ENCODE measurements at places on chromosomes 3 and 15.

GRCh38 chr3:52110502-52110901, 43.7 kb downstream of the POC1A start:
- no peak for DNase-seq

DNA sequence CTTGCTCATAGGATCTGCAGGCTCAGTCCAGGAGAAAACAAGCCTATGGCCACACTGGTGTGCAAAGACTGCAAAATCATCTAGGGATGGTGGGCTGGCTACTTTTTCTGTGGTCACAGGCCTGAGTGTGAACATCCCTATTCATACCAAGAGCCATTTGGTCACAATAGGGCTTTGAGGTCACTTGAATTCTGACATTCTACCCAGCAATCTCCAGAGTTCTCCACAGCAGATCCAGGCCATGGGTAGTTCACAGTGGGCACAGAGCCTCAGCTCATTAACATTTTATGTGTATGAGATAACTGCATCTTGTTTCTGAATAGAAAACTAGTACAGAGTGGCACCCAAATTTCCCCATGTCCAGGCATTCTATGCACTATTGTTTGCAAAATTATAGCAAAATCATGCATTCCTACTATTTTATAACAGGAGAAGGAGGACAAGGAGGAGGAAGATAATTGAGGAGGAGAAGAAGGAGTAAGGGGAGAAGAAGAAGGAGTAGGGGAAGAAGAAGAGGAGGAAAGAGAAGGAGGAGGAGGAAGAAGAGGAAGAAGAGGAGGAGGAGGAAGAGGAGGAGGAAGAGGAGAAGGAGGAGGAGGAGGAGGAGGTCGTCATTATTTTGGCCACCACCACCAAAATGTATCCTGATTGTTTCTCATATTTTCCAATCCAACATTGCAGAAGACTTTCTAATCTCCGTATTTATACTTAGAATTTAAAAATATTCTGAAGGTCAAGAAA, 129.0 kb downstream of the SEMA6D start:
- no peak for DNase-seq

DNA sequence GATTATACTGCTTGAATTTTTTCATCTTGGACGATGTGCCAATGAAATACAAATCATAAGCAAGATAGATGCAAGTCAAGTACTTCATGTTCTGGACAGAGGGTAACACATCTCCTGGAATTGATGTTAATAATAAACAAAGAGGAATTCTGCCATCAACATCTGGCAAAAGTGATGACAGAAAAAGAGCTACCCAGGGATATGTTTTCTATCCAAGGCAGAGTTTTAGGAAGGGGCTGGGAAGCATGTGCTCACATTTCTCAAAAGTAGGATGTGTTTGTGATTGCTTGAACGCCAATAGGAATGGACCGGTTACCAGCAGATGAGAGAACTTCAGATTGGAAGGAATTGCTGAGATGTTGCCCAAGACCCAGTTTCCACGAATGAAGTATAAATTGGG, 242.6 kb upstream of the AGTR1 start:
- no peak for DNase-seq

DNA sequence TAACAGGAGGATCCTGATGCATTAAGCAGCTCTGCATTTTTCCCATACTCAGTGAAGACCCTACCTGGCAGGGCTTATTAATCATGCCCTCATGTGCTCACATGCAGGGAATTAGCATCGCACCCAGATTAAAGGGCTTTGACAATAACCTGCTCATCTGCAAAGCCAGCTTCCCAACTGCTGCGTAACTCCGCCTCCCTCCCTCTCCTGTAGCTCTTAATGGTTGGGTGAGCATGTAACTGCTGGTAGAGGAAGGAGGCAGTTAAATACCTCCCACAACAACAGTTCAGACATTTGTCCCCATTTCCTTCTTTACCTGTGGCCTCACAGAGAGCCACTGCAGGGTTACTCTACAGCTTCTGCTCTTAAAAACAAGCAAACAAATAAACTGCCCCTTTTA, 203.6 kb upstream of the WNT5A start:
- DNase-seq: no peak

- DNase-seq: no peak
Measured at GRCh38 chr3:198107840-198108734, 148.1 kb downstream of the LMLN start.

DNA sequence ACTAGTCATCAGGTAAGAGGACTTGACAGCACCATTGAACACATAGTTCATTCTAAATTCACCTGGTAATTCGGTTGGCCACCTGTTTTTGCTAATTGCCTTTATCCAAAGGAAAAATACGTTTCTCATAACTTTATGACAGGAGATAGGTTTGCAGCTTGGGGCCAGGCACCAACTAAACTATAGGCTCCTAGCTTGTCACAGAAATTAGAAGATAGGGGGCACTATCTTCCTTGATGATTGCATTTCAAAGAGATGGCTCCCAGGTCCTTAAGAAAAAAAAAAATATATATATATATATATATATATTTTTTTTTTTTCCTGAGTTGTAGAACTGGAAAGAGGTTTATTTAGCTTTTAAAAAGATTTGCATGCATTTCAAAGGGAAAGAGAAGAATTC, 563.6 kb downstream of the NAALADL2 start:
- no peak for DNase-seq

DNA sequence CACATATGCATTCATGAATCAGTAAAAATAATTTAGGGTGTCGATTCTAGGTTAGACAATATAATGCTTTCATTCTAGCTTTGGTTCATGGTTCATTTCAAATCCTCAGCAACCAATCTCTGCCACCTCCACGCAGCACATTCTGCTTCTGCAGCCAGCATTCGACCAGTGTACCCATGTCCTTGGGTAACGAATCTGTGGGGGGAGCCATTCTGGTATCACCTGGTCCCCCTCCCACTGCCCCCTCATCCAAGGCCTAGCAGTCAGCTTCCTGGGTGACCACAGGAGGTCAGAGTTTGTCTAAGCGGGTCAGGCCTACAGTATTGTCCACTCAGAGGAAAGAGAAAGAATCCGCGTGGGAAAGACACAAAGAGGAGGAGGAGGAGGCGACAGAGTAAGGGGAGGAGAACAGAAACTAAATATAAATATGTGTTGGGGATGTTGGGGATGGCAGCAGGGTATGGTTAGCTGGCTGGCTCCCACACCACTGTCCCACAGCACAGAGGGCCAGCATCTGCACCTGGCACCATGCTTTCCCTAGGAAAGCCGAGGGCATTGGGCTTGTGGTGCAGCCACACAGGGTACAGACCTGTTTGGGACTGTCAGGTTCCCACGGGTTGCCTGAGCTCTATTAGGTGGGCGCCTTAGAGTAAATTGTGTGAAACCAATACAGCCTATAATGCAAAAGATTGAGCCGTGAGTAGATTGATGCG, 12.1 kb downstream of the PAK6 start:
- DNase-seq: no peak

GRCh38 chr3:39501968-39502837, 34.7 kb downstream of the MOBP start:
- no peak for DNase-seq

DNA sequence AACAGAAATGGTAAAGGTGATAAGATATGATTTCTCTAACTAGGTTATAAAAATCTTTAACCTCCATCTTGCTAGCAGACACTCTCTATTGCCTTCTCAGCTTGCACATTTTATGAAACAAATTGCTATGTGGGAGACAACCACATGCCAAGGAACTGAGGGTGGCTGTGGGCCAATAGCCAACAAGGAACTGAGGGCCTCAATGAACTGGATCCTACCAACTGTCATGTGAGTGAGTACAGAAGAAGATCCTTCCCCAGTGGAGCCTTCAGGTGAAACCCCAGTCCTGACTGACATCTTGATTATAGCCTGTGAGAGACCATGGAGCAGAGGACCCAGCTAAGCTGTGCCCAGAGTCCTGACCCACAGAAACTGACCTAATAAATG, 129.2 kb upstream of the LRIG1 start:
- no peak for DNase-seq

DNA sequence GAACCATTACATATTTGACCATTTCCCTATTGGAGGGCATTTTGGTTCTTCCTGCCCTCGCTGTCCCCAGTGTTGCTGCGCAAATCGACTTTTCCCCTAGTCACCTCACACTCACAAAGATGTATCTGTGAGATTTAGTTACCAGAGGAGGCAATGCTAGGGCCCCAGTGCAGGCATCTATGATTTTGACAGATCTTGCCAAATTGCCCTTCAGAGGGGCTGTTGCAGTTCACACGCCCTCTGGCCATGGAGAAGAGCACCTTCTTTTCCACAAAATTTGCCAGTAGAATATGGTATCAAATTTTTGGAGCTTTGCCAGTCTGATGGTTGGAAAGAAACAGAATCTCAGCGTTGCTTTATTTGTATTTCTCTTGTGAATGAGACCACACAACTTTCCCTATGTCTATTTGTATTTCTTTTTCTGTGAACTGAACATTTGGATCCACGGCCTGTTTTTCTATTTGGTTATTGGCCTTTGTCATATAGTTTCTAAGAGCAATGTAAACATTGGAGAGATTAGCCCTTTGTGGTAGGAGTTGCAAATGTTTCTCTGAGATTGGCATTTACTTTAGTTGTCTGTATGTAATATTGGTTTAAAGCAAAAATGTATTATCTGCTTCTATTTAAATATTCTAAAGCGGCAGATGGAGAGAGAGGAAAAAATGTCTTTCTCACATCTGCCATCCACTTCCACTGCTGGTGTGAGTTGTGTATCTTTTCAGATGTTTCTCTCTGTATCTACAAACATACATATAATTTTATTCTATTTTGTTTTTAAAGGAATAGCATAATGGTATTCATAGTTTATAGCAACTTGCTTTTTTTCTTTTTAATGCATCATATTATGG, 66.1 kb downstream of the DNASE1L3 start:
- no peak for DNase-seq

- no peak for DNase-seq
Measured at GRCh38 chr3:58351920-58352319, 19.2 kb downstream of the PXK start.

DNA sequence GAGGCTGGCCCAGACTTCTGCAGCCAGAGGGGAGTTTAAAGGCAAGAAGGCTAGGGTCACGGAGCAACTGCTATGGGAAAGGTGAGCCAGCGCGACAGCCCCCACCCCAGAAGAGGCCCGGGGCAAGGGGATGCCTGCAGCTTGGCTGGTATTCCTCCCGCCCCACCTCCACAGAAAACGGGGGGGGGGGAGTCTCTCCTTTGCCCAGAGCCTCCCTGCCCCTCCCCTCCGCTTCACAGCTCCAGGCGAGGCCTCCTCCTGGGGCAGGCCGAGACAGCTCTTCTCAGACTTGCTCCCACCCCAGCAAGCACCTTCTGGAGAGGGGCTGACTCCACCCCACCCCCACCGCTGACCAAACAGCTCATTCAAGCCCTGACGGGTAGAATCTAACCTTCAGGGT, 13.4 kb downstream of the ANP32A start:
- DNase-seq: no peak

DNA sequence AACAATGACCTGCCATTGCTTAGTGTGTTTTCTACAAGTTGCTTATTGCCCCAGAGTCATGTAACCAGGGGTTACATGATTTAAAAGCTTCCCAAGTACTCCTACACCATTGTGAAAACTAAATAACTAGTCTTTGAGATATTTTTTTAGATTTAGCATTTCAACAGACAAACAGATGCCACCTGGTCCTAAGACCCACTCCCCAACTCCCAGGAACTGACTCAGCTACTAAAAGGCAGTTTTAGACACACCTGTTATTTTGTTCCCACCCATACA, 28.1 kb upstream of the KBTBD12 start:
- DNase-seq: no peak

GRCh38 chr3:158991146-158991705, 189.4 kb downstream of the MFSD1 start:
- no peak for DNase-seq

DNA sequence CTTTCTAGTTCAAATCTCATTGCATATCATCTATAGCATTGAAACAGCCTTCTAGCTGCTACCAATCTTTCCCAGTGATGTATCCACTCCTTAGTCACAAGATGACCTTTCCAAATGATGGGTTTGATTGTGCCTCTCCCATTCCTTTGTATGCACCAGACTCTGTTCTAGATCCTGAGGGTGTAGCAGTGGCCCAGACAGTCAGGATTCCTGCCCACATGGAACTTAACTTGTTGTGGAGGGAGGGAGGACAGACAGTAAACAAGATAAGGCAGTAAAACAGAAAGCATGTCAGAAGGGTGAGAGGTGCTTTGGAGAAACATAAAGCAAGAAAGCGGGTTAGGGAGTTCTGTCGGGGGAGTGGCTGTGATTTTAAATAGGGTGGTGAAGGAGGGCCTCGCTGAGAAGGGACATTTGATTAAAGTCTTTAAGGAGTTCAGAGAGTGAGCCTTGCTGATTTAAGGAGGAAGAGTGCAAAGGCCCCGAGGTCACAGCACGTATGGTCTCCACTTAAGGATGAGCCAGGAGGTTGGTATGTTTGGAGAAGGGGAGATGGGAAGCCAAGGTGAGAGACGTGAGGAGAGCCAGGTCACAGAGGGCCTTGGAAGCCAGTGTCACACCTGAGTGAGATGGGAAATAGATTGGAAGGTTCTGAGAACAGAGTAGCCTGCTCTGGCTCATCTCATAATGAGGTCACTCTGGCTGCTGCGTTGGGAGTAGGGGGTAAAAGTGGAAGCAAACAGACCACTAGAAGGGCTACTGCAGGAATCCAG, 38.3 kb downstream of the FAM43A start:
- no peak for DNase-seq

GRCh38 chr3:171895900-171896299, 52.8 kb downstream of the TMEM212 start:
- DNase-seq: no peak

- DNase-seq: peak; percentile 86
Measured at GRCh38 chr3:49092938-49093852, 676 bp downstream of the QRICH1 start.

DNA sequence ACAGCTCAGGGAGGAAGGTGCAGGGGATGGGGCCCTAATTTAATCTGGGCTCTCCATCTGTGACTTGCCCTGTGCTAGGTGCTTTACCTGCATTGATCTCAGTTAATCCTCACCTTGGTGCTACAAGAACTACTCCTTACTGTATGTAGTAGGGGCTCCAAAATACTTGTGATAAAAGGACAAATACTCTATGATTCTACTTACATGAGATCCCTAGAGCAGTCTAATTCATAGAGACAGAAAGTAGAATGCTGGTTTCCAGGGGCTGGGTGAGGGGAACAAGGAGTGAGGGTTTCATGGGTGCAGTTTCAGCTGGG, 67.2 kb downstream of the SLC6A1 start:
- DNase-seq: no peak

DNA sequence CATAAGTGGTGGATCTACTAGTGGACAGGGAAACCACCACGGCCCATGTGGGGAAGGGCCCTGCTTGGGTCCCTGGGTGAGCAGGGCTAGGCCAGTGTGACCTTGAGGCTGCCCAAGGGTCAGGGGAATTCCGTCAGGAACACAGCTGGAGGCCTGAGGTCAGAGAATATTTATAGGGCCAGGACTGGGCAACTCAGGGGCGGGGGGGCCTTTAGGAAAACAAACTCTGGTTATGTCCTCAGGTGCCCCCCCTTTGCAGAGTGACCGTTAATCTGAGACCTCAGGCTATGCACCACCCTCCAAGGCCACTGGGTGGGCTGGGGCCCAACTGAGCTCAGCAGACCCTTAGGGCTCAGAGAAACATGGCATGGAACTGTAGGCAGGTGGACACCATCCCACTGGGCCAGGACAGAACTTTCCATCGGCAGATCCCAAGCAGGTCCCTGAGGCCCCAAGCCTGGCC, 2.5 kb downstream of the TWF2 start:
- DNase-seq: no peak
